Left lung (tissue), 14 donors: ENCODE measurements at places on chromosomes 2 and 18. TPM values are rescaled to one million over a fixed set of nuclear protein-coding genes. Genes with fewer than 3 reads are reported as not detected.
A peak's percentile ranks its signal among the peaks of the same experiment; 100 is the strongest.

- H3K4me3 ChIP-seq, result no peak overlapping the region
- no peaks in the 10 kb centered on the region for H3K27me3 ChIP-seq
These were observed 161.3 kb upstream of the HNRNPA3 start for GRCh38 chr2:177051278-177051677.

DNA sequence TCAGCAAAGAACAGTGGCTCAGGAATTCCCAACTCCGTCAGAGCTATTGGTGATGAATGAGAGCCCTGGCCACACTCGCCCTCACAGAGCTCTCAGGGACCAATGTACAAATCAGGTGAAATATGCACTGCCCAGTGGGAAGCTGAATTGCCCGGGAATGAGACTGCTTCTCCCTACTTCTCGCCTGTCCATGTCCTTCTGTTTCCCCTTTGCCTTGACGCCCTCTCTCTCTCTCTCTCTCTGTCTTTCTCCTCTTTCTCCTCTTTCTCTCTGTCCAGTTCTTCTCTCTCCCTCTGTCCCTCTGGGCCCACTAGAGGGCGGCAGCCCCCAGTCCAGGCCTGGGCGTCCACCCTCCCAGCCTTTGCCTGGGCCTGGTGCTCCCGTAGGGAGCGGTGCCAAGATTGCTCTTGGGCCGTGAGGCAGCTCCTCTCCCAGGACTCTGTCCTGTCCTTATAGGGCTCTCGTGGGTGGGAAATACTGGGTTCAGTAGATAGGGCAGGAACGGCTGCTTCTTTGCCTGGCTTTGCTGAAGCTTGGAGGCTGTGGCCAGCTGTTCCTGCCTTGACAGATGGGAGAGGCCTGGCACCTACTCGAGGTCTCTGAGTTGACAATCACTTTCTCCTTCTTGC is 28.4 kb upstream of the PUM2 start:
- peak; percentile 84 for DNase-seq
- no peak overlapping the region for H3K27ac ChIP-seq
- no peak overlapping the region for H3K4me3 ChIP-seq
- H3K27me3 ChIP-seq, result no peaks in the 10 kb centered on the region

GRCh38 chr2:9060819-9061218 is 57.3 kb upstream of the MBOAT2 start:
- H3K27ac ChIP-seq, result no peak overlapping the region
- H3K4me3 ChIP-seq, result no peak overlapping the region
- DNase-seq, result no peak
- H3K27me3 ChIP-seq, result no peaks in the 10 kb centered on the region
- no peaks in the 10 kb centered on the region for H3K36me3 ChIP-seq
- no peaks in the 10 kb centered on the region for H3K4me1 ChIP-seq

- H3K27ac ChIP-seq, result no peak overlapping the region
- no peak for DNase-seq
- H3K36me3 ChIP-seq, result no peaks in the 10 kb centered on the region
- H3K4me3 ChIP-seq, result no peak overlapping the region
- H3K4me1 ChIP-seq, result no peaks in the 10 kb centered on the region
- no peaks in the 10 kb centered on the region for H3K27me3 ChIP-seq
These were observed 225.8 kb downstream of the NCKAP5 start for GRCh38 chr2:133342286-133343017.

NT5DC4 gene
- total RNA-seq, result 0.60 TPM

CCDC148 gene
- total RNA-seq, result 0.64 TPM

ZNF892 gene
- total RNA-seq, result 4.3 TPM
